ENCODE measurements at places on chromosomes 2 and 18.

DNA sequence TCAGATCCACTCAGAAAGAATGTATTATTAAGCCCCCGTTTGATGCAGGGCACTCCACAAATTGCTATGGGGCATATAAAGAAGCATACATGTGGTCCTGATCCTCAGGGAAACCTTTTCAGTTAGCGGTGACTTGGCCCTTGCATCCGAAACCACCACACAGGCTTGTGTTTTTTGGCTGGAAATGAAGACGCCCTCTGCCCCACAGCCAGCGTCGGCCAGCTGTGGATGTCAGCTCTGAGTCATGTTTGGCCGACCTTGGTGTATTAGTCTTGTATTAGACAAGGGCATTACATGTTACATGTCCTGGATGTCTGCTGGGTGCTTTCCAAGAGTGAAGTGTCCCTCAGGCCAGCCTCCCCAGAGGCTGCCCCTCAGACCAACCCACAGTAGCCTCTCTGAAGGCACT lies 107.6 kb upstream of the MAP3K20 start:
- DNase-seq: no peak

DNA sequence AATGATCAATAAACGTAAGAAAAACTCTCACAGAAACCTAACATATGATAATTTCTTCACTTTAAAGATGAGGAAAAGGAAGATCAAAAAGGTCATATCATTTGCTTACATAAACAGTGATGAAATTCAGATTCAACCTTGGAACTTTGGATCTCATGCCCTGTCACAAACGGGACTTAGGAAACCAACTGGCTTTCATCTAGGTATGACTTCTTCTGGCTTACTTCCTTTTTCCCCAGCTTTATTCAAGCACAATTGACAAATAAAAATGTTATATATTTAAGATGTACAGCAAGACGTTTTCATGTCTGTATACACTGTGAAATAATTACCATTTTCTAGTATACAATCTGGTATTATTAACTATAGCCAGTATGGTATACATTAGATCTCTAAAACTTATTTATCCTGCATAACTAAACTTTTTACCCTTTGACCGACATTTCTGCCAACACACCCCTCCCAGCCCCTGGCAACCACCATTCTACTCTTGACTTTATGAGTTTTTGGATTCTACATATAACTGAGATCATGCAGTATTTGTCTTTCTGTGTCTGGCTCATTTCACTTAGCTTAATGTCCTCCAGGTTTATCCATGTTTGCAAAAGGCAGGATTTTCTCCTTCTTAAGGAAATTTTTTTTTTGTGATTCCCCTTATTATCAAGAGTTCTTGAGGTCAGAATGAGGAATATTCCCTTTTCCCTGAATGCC lies 46.0 kb upstream of the COBLL1 start:
- no peak for DNase-seq

- peak; percentile 14 for DNase-seq
Measured at GRCh38 chr2:36650031-36650829, 46.3 kb upstream of the VIT start.

DNA sequence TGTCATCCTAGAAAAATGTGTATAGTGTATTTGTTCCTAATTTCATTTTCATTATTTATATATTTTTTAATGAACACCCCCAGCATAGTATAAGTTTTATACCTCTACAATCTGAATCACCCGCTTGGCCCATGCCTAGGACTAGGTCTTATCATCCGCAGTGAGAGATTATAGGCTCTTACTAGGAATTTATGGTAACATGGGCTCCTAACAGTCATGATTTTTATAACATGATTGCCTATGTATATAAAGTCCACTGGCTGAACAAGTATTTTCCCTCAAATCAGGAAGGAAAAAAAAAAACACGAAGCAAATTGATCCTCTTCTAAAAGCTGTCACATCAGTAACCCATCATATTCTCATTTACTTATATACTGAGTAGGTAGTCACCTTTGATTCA lies 666.1 kb upstream of the NRXN1 start:
- no peak for DNase-seq

- DNase-seq: no peak
Measured at GRCh38 chr2:215059724-215060123, 78.7 kb downstream of the ABCA12 start.

DNA sequence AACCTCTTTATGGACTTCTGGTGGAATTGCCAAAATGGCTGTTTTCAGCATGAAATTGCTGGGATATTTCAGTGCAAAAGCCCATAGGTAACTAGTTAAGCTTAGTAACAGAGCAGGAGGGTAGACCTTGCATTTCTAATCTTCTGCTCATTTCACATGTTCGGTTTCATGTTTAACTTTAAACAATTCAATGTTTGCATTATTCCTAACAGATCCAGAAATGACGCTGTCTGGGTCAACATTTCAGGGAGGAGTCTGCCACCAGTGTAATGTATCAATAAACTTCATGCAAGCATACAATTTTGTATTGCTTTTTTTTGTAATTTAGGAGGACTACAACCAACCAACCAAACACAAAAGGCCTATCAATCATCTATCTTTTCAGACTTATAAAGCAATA lies 22.4 kb downstream of the CABYR start:
- DNase-seq: no peak

- no peak for DNase-seq
Measured at GRCh38 chr2:44582363-44583008, 220.7 kb downstream of the CAMKMT start.

GRCh38 chr2:202135091-202135874 lies 62.2 kb downstream of the KIAA2012 start:
- no peak for DNase-seq

DNA sequence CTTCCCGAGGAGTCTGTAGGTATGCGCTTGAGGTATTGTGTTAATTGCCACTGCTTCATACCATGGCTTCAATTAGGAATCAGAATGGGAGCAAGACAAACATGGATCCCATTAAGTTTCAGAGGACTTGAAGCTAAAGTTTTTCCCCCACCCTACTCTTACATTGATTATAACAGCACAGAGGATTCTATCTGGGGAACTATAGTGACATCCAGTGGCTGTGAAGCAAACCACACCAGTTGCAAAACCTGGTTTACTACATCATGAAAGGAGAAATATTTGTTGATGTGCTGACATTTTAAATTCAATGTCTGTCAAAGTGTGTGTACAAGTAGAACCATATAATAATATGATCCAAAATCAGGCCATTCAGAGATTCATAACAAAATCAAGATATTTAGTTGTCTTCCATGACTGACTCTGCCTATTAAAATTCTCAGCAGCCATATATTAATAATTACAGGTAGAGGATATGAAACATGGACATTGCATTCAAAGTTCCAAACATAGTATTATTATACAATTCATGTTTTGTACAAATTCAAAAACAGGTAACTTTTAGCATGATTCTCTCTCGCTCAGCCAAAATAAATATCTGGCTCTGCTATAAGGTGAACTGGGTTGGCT lies 82.9 kb downstream of the GRB14 start:
- no peak for DNase-seq

GRCh38 chr2:160246356-160246755 lies 46.3 kb upstream of the ITGB6 start:
- DNase-seq: no peak

DNA sequence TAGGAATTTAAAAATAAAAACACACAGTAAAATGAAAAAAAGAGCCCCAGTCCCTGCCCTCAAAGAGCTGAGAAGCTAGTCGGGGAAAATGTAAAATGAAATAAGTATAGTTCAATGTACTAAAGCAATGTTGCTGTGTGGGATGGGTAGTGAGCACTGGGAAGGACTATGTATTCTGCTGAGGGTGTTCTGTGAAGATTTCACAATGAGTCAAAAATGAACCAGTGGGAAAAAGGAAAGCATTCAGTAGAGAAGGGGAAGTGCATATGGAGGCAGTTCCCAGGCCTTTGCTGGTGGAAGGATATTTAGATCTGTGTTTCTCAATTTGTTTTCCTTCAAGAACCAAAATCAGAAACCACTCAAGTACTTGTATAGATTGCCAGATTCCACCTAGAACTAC lies 1094.7 kb upstream of the KLHL29 start:
- DNase-seq: no peak

GRCh38 chr2:223235986-223236385 lies 184.0 kb downstream of the KCNE4 start:
- no peak for DNase-seq

DNA sequence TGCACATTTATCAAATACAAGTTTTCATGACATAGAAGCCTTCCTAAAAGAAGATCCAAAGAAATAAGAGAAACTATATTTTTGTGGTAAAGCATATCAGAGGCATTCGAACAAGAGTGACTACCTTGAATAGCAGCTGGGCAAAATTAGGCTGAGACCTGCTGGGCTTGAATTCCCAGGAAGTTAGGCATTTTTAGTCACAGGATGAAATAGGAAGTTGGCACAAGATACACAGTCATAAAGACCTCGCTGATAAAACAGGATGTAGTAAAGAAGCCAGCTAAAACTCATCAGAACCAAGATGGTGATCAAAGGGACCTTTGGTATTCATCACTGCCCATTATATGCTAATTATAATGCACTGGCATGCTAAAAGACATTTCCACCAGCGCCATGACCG lies 1302.3 kb upstream of the NRXN1 start:
- DNase-seq: no peak

DNA sequence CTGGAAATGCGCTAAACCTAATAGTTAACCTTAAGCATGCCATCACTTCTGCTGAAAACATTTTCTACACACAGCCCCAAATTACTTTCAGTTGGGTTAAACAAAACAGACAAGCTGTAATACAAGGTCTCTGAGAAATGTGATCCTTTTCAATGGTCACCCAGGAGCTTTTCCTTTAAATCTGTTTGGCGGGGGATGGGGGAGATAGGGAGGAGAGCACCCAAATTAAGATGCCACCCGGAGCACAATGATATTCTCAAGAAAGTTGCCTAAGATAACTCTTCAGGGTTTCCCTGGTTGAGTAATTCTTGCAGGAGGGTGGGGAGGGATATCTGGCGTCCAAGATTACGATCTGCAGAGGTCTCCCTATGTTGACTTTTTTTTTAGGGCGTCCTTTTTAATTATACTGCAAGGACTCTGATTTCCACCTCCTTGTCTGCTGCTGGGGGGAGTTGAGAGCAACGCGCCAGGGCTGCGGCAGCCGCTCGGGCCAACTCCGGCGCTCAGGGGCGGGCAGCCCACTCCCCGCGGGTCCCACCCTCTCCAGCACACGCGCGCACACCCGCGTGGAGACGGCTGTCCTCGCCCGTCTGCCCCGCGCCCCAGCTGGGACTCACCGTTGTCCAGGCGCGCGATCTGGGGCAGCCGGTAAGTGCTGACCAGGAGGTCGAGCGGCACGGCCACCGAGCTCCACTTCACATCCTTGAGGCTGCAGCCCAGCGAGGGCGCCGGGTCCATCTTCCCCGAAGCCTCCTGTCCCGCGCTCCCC lies 807 bp downstream of the GAREM1 start:
- peak; percentile 8 for DNase-seq

DNA sequence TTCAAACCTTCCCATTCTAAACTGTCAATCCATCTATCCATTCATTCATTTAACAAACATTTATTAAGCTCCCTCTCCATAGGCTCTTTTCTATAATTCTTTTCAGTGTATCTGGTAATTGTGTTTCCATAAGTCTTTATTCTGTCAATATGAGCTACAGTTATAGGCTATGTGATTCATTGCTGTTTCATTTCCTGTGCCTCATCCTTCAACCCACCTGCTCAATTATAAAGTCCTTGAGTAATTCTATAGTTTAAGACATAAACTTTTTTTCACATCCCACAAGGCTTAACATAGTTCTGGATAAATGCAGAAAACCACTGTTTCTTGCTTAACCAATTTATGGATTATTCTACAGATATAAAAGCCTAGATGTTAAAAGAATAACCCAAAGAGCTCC lies 84.2 kb upstream of the PIK3C3 start:
- no peak for DNase-seq

DNA sequence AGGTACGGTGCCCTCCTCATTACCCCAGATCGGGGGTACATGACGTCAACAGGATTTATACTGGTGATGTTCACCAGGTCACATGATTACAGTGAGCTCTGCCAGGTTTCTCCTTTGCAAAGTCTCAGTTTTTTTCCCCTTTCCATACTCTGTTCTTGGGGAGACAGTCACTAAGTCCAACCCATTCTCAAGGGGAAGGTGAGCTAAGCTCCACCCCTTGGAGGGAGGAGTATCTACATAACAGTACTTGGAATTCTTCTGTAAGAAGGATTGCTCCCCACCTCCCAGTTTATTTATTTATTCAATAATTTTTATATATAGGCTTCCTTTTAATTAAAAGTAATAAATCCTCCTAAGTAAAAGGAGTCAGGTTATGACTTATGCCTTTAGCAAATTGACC lies 34.1 kb upstream of the SOS1 start:
- DNase-seq: no peak

DNA sequence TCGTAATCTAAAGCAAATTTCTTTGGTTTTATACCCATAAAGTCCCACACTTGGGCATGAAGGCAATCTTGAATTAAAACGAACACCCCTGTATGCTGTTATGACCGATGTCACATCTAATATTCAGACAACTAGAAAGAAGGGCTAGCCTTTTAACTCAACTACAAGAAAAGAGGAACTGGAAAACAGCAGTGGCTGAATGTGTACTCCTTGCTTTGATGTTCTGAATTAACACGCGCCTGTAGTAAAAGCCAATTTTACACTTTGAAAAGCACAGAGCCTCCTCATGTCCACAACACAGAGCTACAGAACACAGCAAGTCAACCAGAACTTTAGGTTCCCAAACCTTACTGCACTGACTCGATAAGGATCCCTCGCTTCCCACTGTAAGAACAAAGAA lies 147.6 kb downstream of the HDAC4 start:
- no peak for DNase-seq

DNA sequence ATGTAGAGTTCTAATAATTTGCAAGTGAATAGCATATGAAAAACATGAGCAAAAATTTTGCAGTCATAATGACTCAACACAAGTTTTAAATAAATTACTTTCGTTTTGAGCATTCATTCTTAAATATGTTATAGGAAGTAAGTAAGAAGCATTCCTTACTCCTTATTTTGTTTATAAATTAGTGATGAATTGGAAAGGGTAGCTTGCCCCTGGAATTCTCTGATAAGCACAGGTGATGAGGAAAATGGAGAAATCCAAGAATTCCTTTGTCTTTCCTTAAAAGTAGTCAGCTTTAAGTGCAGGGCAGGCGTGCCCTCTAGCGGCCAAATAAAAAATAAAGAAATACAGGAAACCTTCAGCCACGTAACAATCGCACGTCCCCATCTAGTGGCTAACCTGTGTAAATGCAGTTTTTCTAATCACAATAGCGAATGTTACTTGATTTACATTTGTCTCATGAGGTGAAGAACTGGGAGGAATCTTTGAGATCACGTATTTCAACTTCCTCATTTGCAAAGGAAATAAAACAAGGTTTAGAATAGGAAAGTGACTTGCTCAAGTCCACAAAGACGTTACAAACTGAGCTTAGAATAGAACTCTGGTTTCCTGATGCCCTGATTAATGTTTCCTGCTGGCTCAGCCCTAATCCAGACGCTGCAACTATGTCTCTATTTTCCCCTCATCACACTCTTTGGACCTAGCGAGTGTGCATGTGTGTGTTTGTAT lies 47.2 kb upstream of the ZNG1B start:
- peak; percentile 58 for DNase-seq

DNA sequence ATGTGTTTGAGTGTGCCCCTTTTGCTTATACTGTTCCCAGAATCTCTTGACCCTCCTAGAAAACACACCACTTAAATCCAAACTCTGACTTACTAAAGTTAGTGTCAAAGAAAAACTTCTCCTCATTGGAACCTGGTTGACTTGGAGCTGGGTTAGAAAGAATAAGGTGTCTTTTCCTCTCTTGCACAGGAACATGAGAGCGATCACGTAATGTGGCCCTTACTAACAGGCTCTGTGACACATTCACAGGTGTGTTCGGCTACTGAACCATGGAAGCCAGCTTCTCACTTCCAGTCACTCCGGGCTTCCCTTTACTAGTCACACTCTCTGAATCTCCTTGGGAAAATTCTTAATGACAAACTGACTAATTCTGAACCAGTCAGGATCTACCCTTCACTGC lies 5.4 kb upstream of the POU3F3 start:
- no peak for DNase-seq
